Suprapubic skin (tissue), 4 donors: ENCODE measurements at places on chromosomes 1 and 21. TPM values are rescaled to one million over a fixed set of nuclear protein-coding genes. Genes with fewer than 3 reads are reported as not detected.
A peak's percentile ranks its signal among the peaks of the same experiment; 100 is the strongest.

Gene RGL1
- total RNA-seq: 13.8 TPM

Gene ALX3
- not detected for total RNA-seq

Gene SERPINC1
- not detected for total RNA-seq

Gene FAM177B
- 2.0 TPM for total RNA-seq

- H3K27me3 ChIP-seq: no peaks in the 10 kb centered on the region
- no peak overlapping the region for H3K27ac ChIP-seq
- H3K4me1 ChIP-seq: peaks cover 7% of the 10 kb centered on the region
- no peak for DNase-seq
- no peaks in the 10 kb centered on the region for H3K36me3 ChIP-seq
These were observed 195.2 kb upstream of the RAB4A start for GRCh38 chr1:229075716-229076115.

- no peak overlapping the region for H3K27ac ChIP-seq
- peaks cover 9% of the 10 kb centered on the region for H3K4me1 ChIP-seq
- H3K36me3 ChIP-seq: no peaks in the 10 kb centered on the region
- no peaks in the 10 kb centered on the region for H3K27me3 ChIP-seq
These were observed 20.9 kb downstream of the UMODL1 start for GRCh38 chr21:42091899-42092508.

DNA sequence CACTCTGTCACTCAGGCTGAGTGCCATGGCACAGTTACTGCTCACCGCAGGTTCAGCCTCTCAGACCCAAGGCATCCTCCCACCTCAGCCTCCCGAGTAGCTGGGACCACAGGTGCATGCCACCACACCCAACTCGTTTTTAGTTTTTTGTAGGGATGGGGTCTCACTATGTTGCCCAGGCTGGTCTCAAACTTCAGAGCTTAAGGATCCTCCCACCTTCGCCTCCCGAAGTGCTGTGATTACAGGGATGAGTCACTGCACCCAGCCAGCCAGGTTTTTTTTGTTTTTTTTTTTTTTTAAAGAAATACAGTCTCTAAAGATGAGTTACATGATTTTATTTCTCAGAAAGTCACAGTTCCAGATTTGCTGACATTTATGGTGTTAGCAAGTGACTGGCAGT, 29.0 kb downstream of the BACE2 start:
- H3K27me3 ChIP-seq: no peaks in the 10 kb centered on the region
- no peaks in the 10 kb centered on the region for H3K36me3 ChIP-seq
- H3K4me3 ChIP-seq: no peak overlapping the region
- no peak overlapping the region for H3K27ac ChIP-seq

GRCh38 chr21:22164912-22165311, 1166.7 kb downstream of the NCAM2 start:
- H3K27me3 ChIP-seq: no peaks in the 10 kb centered on the region
- no peaks in the 10 kb centered on the region for H3K4me1 ChIP-seq
- H3K27ac ChIP-seq: no peak overlapping the region
- no peak for DNase-seq
- no peak overlapping the region for H3K4me3 ChIP-seq
- H3K36me3 ChIP-seq: no peaks in the 10 kb centered on the region

DNA sequence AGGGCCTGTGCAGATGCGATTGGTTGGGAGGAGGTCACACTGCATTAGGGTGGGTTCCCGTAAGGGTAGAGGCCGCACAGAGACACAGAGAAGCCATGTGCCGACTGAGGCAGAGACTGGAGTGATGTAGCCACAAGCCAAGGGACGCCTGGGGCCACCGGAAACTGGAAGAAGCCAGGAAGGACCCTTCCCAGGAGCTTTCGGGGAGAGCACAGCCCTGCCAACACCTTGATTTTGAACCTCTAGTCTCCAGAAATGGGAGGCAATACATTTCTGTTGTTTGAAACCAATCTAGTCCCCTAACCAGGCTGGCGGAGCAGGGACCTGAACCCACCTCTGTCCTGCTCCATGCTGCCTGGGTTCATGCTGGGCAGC, 10.8 kb downstream of the UBASH3A start:
- peaks cover 23% of the 10 kb centered on the region for H3K27me3 ChIP-seq
- H3K36me3 ChIP-seq: no peaks in the 10 kb centered on the region
- no peak for DNase-seq
- no peak overlapping the region for H3K27ac ChIP-seq

GRCh38 chr1:228405200-228405978, 1.2 kb downstream of the TRIM11 start:
- no peaks in the 10 kb centered on the region for H3K27me3 ChIP-seq
- peak; percentile 58 for DNase-seq
- peaks cover 66% of the 10 kb centered on the region for H3K4me1 ChIP-seq
- peak overlapping the region; percentile 94 for H3K4me3 ChIP-seq
- peaks cover 7% of the 10 kb centered on the region for H3K36me3 ChIP-seq
- H3K27ac ChIP-seq: no peak overlapping the region

- H3K27me3 ChIP-seq: peaks cover 34% of the 10 kb centered on the region
- no peak overlapping the region for H3K4me3 ChIP-seq
- DNase-seq: peak; percentile 87
- no peaks in the 10 kb centered on the region for H3K36me3 ChIP-seq
- no peak overlapping the region for H3K27ac ChIP-seq
- H3K4me1 ChIP-seq: peaks cover 12% of the 10 kb centered on the region
These were observed 6.6 kb downstream of the LIN28A start for GRCh38 chr1:26417111-26417759.

GRCh38 chr1:67485046-67485811, 55.0 kb upstream of the SERBP1 start:
- no peaks in the 10 kb centered on the region for H3K36me3 ChIP-seq
- H3K4me3 ChIP-seq: no peak overlapping the region
- no peaks in the 10 kb centered on the region for H3K27me3 ChIP-seq
- H3K27ac ChIP-seq: no peak overlapping the region

GRCh38 chr1:231731268-231731667, 104.7 kb downstream of the DISC1 start:
- no peak for DNase-seq
- H3K27me3 ChIP-seq: no peaks in the 10 kb centered on the region
- no peaks in the 10 kb centered on the region for H3K36me3 ChIP-seq
- no peak overlapping the region for H3K4me3 ChIP-seq
- no peaks in the 10 kb centered on the region for H3K4me1 ChIP-seq

DNA sequence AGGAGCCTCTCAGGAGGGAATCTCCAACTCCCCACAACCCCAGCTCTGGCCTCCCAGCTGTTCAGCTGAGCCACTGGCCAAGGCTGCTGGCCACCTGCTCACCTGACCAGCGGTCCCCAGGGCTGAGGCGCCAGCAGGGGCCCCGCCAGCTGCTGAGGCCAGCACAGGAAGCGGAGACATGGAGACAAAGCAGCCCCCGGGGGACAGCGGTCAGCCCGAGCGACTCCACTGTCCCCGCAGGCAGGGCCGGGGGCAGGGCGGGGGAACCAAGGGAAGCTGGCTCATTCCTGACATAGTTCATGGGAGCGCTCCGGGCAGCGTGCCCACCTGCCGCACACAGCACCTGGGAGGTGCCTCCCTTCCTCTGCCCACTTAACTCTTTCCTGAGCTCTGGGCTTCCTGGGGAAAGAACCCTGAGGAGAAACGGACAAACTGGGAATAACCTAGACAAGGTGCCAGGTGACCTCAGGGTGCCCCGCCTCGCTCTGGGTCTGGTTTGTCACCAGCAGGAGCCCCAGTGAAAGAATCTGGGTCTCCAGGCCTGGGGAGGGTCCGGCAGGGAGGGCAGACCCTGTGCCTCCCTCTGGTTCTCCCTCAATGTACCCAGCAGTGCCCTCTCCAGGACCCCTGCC, 10.7 kb downstream of the EPHA2 start:
- H3K36me3 ChIP-seq: peaks cover 30% of the 10 kb centered on the region
- peaks cover 83% of the 10 kb centered on the region for H3K4me1 ChIP-seq

DNA sequence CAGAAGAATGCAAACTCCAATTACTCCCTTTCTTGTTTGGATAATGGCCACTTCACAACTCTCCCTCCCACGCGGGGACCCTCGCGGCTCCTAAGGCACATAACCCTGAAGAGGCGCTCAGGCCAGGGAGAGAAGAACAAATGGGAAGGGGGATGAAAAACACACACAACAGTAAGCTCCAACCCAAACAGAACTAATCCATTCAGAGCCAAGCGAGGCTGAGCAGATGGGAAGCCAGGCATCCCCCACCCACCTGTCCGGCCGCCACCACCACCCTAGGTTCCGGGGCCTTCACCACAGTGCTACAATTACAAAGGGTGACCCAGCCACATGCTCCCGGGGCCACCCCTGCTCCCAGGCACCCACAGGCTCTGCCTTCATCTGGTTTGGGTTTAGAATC, 101.5 kb downstream of the MRPL37 start:
- no peak for DNase-seq
- H3K27ac ChIP-seq: no peak overlapping the region
- H3K4me1 ChIP-seq: peaks cover 39% of the 10 kb centered on the region
- H3K4me3 ChIP-seq: no peak overlapping the region
- H3K36me3 ChIP-seq: no peaks in the 10 kb centered on the region
- H3K27me3 ChIP-seq: no peaks in the 10 kb centered on the region

- H3K27ac ChIP-seq: peak overlapping the region; percentile 11
- peak; percentile 56 for DNase-seq
- no peaks in the 10 kb centered on the region for H3K36me3 ChIP-seq
- no peaks in the 10 kb centered on the region for H3K27me3 ChIP-seq
These were observed 2.7 kb upstream of the NEGR1 start for GRCh38 chr1:72285074-72285425.

- peak overlapping the region; percentile 88 for H3K27ac ChIP-seq
- H3K27me3 ChIP-seq: no peaks in the 10 kb centered on the region
- DNase-seq: no peak
- no peak overlapping the region for H3K4me3 ChIP-seq
- no peaks in the 10 kb centered on the region for H3K36me3 ChIP-seq
These were observed 53.0 kb downstream of the MAB21L3 start for GRCh38 chr1:116164150-116164549.

- DNase-seq: no peak
- H3K4me3 ChIP-seq: no peak overlapping the region
- no peaks in the 10 kb centered on the region for H3K27me3 ChIP-seq
- H3K36me3 ChIP-seq: no peaks in the 10 kb centered on the region
- H3K4me1 ChIP-seq: no peaks in the 10 kb centered on the region
These were observed 8.1 kb upstream of the NTNG1 start for GRCh38 chr1:107132780-107133179.
